ENCODE measurements at places on chromosomes 1 and 21.

GRCh38 chr1:204841798-204842197 lies 28.9 kb upstream of the NFASC start:
- no peak for DNase-seq

DNA sequence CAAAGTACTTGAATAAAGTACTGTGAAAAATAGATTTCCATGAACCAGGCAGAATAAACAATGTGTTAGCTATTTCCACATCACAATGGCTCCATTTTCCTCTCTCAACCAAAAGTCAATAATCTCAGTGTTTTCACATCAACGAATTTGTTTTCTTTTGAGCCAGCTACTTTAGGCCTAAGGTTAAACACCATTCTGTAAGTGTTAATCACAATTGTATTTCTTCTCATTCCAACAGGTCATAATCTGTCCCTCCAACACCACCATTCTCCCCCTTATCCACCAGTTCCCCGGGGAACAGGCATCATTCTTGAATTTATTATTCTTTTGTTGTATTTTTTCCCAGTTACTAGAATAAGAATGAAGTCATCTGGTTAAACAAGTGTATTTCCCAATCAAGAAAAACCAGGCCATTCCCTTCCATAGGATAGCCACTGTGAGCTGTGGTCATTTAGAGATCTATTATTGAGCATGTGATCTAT lies 66.2 kb upstream of the PALMD start:
- DNase-seq = no peak

DNA sequence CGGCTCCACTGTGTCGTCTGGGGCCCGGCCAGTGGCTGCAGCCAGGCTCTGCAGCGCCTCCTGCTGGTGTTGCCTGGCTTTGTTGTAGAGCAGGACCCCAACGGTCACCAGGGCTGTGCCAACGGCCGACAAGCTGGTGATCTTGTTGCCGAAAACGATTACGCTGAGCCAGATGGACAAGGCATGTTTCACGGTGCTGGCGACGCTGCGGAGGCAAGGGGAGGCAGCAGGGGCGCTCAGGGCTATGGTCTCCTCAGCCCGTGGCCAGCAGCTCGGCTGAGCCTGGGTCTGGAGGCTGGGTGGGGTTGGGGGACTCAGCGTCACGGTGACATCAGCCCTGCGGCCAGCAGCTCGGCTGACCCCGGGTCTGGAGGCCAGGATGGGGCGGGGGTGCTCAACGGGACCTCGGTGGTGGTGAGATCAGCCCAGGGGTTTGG lies 7.0 kb upstream of the CDK11B start:
- DNase-seq = no peak

GRCh38 chr1:8419172-8419571 lies 101.3 kb downstream of the SLC45A1 start:
- DNase-seq = no peak

DNA sequence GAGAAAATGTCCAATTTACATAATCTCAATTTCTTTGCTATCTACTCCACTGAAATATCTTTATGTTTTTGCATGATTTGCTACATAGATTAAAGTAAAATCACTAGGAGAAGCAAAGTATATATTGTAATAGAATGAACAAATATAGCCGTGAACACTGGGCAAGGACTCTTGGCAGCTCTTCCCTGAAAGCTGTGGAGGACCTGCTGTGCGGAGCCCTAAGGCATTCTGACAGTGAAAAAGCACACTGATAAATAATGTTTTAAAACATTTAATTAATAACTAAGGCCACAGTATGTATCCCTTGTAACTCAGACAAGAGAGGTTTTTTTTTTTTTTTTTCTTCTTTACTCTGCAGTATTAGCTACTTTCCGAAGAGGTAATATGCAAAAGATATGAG lies 256.1 kb upstream of the DPYD start:
- DNase-seq = peak; percentile 4
